ENCODE measurements at places on chromosomes 6 and 20.

DNA sequence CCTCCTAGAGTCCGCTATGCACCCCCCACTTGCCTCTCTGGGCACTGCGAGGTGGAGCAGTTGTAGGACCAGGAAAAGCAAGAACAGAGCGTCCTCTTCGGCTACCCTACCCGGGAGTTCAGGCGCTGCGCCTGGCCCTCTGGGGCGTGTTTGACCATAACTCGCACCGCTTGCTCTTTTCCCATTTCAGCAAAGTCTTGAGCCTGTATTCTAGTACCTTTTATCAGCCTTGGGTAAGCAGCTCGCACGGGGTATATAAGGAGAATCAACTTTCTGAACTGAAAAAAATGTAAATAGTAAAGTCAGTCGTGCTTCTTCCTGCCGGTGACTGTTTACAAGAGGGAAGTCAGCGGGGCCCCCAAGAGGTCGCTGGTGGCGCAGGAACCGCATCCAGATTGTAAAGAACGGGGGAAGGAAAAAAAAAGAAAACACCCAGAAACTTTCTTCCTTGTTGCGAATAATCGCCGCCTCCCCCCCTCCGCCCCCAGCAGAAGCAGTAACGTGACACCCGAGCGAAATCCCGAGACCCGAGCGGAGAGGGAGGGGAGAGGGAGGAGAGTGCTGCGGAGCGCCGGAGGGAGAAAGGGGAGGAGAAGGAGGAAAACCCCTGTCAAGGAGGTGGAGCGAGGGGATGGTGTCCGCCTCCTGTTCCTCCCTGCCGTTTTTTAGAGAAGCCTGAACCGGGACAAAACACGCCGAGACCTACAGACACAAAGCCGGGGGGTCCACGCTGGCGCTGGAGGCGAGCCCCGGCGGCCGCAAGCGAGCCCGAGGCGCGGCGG lies at the start of gene UST:
Gene UST (plus strand): TSS at position 668 of the 782 bp plus-strand sequence. CDS start 401 bp downstream, outside the sequence.
- DNase-seq = peak; percentile 64

- DNase-seq = no peak
Measured at GRCh38 chr6:33215271-33216116, 7.2 kb downstream of the RING1 start.

DNA sequence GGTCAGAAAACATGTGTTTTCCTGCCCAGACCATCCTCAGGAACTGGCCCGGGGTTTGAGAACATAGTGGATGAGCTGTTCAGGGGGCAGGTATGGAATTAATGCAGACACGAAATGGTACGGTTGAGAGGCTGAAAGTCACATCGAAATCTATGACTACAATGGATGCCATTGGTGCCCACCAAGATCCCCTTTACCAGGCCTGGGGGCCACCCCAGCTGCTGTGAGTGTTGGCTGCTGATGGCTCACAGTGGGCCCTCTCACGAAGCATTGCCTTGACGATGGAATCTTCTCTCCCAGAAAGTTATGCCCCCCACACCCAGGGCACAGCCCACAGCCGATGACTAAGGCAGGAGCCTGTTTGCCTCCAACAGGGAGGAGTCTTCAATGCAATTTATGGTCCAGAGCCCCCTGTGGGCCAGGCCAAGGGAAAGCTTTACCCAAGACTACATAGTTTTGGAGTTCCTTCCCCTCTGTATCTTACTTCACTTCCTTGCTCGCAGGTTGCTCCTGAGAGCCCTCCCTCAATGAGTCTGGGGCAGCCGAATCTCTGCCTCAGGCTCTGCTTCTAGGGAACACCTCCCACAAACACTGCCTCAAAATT lies 92.6 kb downstream of the BFSP1 start:
- no peak for DNase-seq

DNA sequence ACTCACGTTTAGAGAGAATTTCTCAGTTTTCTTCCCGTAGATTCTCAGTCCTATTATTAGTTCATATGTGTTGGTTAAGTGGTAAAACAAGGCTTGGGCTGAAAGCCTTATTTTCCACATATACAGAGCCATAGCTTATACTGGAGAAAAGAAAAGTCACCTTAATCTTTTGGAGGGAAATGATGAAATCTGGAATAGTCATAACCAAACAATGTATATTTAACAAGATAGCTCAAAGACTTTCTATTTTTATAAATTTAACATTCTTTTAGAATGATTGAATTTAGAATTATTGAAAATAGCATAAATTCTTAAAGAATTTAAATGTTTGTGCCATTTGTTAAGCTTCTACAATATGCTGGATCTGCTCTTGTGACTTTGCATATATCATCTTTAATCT lies 85.8 kb downstream of the CDKAL1 start:
- DNase-seq = peak; percentile 37

- DNase-seq = no peak
Measured at GRCh38 chr6:37175332-37176267, 5.6 kb downstream of the PIM1 start.

DNA sequence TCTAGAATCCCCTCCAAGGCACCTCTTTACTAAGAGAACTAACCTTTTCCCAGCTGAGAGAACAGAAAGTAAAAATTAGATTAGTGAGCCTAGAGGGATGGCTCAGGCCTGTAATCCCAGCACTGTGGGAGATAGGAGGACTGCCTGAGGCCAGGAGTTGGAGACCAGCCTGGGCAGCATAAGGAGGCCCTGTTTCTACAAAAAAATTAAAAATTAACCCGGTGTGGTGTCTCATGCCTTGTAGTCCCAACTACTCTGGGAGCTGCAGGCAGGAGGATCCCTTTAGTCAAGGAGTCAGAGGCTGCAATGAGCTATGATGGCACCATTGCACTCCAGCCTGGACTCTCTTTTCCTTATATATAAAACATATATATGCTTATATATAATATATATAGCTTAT lies 5.5 kb upstream of the OOEP start:
- no peak for DNase-seq

DNA sequence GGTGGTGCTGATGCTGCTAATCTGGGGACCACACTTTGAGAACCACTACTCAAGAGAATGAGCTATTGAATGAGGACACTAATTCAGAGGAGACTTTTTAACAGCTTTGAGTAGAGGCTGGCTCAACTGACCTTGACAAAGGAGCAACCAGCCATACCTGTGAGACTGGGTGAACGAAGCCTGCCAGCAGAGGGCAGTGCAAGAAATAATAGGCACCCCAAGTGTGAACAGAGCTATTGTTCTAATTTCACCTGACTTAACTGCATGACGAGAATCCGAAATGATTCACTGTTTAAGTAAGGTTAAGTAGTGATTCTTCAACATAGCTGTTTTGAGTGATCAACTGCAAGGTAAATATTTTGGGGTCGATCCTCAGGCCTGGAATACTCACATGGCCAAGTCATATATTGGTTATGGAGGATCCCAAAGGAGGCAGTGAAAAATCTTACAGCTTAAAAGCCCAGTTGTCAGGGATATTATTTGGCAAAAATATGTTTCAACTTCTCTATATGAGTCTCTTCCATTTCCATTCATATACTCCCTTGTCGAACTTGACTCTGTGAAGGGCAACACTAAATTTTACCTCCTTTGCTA lies 550.5 kb upstream of the MARCKS start:
- no peak for DNase-seq

DNA sequence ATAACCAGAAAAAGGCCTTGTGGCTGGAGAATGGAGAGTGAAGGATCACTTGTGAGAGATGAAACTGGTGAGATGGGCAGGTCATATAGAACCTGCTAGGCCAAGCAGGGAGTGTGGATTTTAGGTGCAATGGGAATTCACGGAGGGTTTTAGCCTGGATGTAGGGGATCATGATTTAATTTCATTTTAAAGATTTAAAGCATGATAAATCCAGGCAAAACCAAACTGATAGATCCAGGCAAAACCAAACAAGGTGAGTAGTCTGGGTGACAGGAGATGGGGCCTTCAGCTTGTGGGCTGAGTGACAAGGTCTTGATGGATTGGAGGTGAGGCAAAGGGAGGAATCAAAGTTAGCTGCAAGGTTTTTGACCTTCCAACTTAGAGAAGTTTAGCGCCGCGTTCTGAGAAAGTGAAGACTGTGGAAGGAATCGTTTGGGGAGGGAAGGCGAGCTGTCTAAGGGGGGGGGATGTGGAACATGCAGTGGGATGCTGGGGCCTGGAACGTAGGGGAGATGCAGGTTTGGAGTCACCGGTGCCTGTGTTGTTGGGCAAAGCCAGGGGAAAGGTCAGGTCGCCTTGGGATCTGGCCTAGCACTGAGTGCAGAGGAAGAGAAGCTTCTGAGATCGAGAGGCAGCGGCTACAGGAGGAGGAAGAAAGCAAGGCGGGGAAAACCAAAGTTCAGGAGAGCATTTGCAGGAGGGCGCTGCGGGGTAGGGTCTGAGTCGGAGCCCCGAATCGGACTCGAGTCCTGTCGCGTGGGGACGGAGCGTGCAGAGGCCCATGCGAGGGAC lies 1.3 kb upstream of the PLCG1 start:
- no peak for DNase-seq

GRCh38 chr6:90144396-90144795 lies 152.2 kb downstream of the BACH2 start:
- DNase-seq = no peak

DNA sequence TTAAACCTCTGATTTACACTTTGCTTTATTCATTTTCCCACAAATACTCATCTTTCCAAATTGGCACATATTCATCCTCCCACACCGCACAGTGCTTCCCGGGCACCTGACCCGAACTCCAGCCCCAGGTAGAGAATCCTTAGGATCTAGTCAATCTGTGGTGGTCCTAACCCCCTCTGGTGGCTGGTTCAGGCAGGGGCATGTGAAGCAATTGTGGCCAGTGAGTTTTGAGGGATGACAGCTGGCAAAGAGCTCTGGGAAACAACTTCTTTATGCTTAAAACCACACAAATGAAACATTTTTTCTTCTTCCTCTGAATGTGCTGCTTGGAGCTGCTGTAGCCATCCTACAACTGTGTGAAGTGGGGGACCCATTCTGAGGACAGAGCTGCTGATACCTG lies 54.7 kb downstream of the ELOVL5 start:
- DNase-seq = no peak

DNA sequence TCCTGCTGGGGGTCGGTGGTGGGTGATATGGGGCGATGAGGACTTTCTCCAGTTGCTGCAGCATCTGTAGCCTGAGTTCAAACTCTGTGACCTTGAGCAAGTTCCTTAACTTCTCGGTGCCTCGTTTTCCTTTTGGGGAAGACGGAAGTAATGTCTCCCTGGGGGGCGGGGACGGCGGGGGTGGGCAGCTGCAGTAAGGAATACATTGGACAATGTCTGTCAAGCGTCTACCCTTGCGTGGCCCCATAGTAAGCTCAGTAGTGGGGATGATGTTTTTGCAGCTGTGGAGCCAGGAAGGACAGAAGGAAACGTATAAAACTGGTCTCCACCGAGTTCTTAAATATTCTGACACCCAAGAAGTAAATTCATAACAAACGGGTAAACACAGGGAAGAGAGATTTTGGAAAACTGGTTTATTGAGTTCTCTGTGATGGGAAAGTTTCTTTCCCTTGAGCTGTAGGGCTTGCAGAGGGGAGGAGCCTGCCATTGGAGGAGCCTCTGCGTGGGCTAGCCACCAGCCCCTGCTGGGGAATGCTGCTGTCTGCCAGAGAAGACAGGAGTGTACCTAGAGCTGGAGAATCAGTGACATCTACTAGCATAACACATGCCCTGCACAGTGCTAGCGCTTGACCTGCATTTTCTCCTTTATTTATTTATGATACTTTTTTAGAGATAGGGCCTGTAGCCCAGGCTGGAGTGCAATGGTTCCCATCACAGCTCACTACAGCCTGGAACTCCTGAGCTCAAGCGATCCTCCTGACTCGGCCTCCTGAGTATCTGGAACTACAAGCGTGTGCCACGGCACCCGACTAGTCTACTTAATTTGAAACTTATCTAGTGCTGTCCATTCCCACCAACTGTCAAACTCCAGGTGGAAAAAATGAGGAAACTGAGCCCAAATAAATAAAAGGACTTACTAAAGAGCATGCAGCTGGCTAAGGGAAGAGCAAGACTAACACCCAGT lies 1.2 kb upstream of the ACSS1 start:
- no peak for DNase-seq

GRCh38 chr6:30974490-30975252 lies 8.8 kb upstream of the MUC21 start:
- DNase-seq = no peak

All from HS-5 (cell line).